ENCODE measurements at places on chromosomes 11 and 22.
A peak's percentile ranks its signal among the peaks of the same experiment; 100 is the strongest.

- DNase-seq = no peak
These were observed 3.5 kb downstream of the PHLDB1 start for GRCh38 chr11:118610773-118611432.

- no peak for DNase-seq
These were observed at the start of gene GPR152 for GRCh38 chr11:67452141-67452952. Gene GPR152 (minus strand): TSS chr11:67452729. CDS start chr11:67452724, 5 bp downstream.

- DNase-seq = no peak
These were observed 33.3 kb downstream of the SMIM38 start for GRCh38 chr11:69189059-69189458.

DNA sequence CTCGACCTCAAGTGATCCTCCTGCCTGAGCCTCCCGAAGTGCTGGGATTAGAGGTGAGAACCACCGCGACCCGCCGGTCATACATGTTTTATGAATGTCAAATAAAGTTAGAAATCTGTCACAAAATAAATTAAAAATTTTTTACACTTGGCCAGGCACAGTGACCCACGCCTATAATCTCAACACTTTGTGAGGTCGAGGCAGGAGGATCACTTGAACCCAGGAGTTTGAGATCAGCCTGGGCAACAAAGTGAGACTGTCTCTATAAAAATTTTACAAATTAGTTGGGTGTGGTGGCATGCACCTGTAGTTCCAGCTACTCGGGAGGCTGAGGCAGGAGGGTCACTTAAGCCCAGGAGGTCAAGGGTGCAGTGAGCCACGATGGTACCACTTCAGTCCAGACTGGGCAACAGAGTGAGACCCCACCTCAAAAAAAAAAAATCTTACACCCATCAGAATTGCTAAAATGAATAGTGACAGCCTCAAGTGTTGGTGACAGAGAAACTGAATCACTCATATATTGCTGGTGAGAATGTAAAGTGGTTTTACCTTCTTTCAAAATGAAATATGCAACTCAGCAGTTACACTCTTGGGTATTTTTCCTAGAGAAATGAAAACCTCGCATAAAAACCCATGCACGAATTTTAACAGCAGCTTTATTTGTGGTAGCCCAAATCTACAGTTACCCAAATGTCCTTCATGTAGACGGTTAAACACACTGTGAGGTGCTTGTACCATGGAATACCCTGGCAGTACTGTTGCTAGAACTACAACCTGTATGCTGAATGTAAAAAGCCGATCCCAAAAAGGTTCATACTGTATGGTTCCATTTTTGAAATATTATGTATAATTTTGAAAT lies 55.4 kb downstream of the MED15 start:
- no peak for DNase-seq

- no peak for DNase-seq
These were observed 473 bp downstream of the TXN2 start for GRCh38 chr22:36480941-36481392.

GRCh38 chr22:46678003-46678657 lies 57.9 kb downstream of the GRAMD4 start:
- DNase-seq = no peak

GRCh38 chr11:7638710-7639642 lies 34.3 kb downstream of the CYB5R2 start:
- DNase-seq = no peak

DNA sequence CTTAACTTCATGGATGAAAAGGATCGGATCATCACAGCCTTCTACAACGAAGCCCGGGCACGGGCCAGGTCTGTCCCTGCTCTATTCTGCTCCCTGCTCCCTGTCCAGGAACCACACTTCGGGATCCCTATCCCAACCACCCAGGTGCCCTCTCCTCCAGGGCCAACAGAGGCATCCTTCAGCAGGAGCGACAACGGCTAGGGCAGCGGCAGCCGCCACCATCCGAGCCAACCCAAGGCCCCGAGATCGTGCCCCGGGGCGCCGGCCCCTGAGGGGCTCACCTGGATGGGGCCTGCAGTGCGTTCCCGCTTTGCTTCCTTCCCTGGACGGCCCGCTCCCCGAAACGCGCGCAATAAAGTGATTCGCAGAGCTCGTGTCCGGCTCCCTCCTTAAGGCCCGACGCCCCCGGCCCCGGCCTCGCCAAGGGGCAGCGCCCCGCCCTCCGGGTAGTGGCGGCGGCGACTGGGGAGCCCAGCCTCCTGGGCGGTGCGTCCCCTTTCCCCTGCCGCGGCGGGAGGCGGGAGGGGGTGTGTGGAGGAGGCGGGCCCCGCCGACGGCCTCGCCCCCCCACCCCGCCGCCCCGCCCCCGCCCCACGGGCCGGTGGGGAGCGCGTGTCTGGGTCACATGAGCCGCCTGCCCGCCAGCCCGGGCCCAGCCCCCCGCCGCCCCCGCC lies at the start of gene VEGFB:
Gene VEGFB, plus strand, starts transcription at position 672 of the 674 bp plus-strand sequence. CDS start 250 bp downstream, outside the sequence.
- no peak for DNase-seq

GRCh38 chr11:117824571-117825537 lies at the start of gene FXYD2:
Gene FXYD2 (minus strand): TSS chr11:117824744. CDS start chr11:117824678, 66 bp downstream.
- no peak for DNase-seq

GRCh38 chr11:87035976-87036583 lies 1.7 kb upstream of the TMEM135 start:
- no peak for DNase-seq

DNA sequence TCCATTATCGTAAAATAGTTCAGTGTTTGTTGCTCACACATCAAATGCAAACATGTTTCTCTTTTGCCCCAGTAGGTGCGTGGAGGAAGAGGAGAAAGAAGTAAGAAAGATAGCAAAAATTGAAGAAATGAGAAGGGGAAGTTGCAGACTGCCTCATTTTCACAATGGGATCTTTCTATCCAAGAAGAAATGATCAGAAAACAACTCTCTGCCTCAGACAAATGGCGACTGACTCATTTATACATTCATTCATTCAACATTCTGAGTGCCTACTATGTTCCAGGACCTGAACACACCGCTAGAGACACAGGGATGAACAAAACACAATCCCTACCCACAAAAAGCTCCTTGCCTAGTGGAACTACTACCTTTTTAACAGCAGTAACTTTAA lies 367 bp downstream of the HPS5 start:
- no peak for DNase-seq

DNA sequence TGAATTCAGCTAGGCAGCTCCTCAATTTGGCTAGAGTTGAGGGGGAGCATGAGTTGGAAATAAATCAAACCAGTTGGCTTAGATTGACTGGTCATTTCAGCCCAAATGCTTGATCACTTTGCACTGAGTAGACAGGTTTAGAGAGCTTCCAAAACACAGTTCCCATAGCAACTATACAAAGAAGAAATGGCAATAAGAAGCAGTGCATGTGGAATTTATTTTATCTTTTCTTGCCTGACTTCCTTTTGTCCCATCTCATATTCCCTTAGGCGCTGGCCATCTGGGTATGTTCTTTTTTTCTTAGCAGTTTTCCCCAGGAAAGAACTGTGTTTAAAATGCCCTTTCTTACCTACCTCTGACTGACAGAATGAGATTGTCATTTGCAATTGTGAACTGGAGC lies 38.7 kb upstream of the C11orf87 start:
- DNase-seq = no peak

GRCh38 chr11:34358728-34359547 lies 1.1 kb upstream of the ABTB2 start:
- peak; percentile 26 for DNase-seq

GRCh38 chr11:456533-456932 lies 6.5 kb downstream of the PTDSS2 start:
- DNase-seq = no peak

DNA sequence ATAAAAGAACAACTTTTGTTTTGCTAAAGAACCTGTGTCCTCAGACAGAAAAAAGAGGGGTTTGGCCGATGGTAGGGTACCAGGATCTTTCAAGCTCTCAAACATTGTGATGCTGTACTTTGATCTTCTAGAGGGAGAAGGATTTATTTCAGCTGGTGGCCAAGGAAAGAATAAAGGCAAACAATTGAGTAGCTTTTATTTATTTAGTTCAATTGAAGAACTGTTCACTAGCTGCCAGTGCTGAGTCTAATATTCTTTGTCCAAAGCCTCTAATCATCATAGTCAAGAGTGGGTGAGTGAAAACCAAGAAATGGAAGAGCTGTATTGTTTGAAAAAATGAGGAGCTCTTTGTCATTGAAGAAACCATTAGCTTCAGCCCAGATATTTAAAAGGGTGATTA lies 138.4 kb downstream of the FAT3 start:
- no peak for DNase-seq

- DNase-seq = no peak
These were observed 46.0 kb downstream of the CELF1 start for GRCh38 chr11:47506795-47507562.

DNA sequence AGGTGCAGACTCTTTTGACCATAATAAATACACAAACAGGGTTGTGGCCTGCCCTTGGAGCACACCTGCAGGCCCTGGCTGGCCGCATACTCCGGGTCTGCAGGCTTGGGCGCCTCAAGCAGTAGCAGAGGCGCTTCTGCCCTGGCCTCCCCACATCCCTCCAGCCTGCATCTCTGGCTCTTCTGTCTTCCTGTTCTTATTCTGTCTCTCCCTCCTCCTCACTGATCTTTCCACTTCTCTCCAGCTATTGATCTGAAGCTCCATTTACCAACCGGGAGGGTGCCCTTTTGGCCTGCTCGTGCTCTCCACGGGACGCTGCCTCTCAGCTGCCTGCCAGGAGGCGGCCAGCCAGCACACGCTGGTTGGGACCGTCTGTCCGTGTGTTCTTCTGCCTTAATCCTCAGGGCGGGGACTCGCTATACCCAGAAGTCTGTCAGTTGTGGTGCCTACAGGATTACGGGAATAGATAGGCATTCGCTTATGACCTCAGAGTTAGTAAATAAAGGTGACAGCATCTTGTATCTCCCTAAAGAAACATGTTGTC lies 5.2 kb downstream of the UPB1 start:
- peak; percentile 35 for DNase-seq

GRCh38 chr22:50739279-50739691 lies 1.3 kb downstream of the ACR start:
- DNase-seq = no peak

DNA sequence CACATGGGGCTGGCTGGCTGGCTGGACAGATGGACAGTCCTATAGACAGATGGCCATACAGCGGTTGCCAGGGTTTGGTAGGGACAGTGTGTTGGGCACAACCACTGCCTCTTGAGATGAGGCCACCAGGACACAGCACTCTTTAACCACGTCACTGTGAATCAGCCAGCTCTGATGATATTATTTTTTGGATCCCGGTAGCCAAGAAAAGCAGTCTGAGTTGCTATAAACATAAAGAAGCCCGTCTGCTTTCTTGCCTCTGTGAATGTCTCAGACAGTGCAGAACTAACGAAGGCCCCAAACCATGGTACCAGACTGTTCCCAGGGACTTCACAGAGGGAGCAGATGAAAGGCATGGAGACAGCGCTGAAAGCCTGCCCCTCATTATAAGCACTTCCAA lies 115.9 kb upstream of the CSNK2A3 start:
- no peak for DNase-seq

GRCh38 chr11:70070706-70071105 lies 7.4 kb upstream of the ANO1 start:
- no peak for DNase-seq

- no peak for DNase-seq
These were observed 4.6 kb downstream of the NUP160 start for GRCh38 chr11:47843361-47844055.

Data from LNCaP clone FGC (cell line).